ENCODE measurements at places on chromosomes 7 and 10.
A peak's percentile ranks its signal among the peaks of the same experiment; 100 is the strongest.

GRCh38 chr10:127945341-127945758 is 38.4 kb downstream of the PTPRE start:
- DNase-seq, result no peak

- no peak for DNase-seq
Measured at GRCh38 chr10:108561649-108562048, 1361.7 kb downstream of the XPNPEP1 start.

DNA sequence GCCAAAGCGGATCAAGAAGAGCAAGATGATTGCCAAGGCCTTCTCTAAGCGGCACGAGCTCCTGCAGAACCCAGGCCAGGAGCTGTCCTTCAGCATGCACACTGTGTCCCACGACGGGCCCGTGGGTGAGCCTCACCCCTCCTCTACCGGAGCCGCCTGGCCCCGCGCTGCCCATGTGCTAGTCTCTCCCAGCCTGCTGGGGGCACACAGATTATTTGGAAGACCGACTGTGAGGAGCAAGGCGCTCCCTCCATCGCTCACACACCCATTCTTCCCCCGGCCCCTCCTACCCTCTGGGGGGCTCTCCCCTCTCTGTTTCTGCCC is 13.9 kb upstream of the AHCYL2 start:
- no peak for DNase-seq

DNA sequence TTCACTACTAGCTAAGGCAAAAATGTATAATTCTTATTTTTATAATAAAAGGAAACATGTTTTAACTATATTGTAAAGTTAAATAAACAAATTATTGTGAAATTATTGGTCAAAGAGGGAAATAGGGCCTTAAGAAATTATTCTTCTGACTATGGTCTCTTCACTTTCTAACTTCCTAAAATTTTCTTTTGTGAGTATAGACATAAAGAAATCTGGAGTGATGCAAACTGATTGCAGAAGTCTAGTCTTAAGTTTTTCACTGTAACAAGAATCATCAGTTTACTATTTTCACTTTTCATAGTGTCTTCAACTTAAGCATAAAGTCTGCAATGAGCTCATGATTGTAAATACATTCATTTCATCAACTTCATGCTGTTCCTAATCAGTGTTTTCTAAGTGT is 525.4 kb downstream of the TFEC start:
- DNase-seq, result no peak

DNA sequence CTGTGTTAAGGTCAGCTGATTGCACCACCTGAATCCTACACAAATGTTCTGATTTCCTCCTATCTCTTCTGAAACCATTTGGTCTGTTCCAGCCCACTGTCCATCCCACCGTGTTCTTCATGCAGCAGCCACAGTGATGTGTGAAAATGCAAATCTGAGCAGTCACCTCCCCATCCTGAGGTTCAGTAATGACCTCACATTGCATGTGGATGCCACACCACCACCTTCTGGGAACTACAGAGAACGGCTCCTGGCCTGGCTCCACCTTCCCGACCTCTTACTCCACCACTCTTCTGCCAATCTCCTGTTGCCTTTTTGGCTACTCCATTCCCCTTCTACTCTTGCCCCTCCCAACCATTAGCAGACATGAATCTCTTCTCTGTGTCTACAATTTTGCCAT is 244.4 kb downstream of the TNS3 start:
- no peak for DNase-seq

GRCh38 chr10:14532473-14533251 is 201.9 kb upstream of the FRMD4A start:
- no peak for DNase-seq

DNA sequence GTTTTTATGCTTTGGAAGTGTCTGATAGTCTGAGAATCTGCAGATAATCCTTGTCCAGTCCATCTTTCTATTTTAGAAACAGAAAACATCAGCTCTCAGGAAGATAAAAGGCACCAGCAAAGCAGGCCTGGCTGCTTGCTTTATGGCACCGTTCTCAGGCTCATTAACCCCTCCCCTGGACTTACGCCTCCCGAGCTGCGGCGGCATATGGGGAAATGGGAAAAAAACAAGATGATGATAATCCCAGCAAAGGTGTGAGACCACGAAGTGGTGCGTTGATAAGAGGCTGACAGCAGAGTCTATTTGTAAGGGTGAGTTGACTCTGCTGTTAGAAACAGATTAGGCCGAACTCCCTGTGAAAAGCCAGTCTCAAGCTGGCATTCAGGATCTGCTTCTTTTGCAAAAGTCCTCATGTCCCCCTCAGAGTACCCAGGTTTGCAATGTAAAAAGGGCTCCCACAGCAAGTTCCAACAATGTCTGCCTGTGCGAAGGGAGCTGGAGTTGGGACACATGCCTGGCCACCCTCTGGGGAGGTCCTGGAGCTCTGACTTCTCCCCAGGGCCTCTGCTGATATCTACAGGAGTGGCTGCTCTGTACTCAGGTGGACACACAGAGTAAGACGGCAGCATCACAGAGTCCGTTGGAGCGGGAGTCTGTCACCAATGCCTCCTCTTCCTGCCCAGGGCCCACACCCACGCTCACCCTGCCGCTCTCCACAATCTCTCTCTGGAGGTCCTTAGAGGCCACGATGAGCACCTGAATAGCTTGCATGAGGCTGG is 54.3 kb downstream of the SPDYE5 start:
- DNase-seq, result no peak

GRCh38 chr7:156594283-156595080 is 46.1 kb upstream of the RNF32 start:
- no peak for DNase-seq

- no peak for DNase-seq
Measured at GRCh38 chr7:45033261-45033930, 33.4 kb downstream of the CCM2 start.

DNA sequence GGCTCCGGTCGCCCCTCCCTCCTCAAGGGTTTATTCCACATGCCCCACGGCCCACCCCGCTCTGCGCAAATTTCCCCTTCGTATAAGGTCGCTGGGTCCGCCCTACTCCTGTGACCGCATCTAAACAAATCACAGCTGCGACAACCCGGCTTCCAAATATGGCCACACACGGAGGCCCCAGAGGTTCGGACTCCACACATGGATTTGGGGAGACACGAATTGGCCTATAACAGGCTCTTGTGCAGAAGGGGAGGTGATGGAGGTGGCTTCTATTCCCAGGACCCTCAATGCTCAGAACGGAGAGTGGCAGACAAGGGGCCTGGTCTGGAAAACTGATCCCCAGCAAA is 90.1 kb downstream of the FOXL3 start:
- DNase-seq, result no peak

DNA sequence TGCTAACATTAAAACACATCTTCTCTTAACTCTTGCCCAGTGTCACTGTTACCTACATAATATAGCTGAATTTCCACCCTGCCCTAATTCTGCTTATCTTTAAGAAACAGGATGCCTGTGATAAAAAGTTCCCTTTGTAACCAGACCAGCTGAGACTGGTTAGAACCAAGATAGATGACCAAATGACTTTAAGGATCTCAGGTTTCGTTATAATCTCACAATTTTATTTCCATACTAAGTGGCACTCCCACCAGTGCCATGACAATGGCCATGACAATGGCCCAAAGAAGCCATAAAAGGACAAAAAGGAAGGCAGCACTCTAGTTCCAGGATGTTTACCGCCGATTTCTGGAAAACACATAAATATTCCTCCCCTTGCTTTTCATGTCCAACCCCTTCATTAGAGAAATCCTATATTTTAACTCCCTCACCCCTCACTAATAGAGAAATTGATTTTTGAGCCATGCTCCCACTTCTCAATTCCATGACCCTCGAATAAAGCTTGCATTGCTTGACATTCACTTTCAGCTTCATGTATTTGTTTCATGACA is 126.1 kb downstream of the ELAPOR2 start:
- DNase-seq, result no peak

GRCh38 chr7:122543891-122544290 is 155.0 kb downstream of the RNF133 start:
- DNase-seq, result no peak

DNA sequence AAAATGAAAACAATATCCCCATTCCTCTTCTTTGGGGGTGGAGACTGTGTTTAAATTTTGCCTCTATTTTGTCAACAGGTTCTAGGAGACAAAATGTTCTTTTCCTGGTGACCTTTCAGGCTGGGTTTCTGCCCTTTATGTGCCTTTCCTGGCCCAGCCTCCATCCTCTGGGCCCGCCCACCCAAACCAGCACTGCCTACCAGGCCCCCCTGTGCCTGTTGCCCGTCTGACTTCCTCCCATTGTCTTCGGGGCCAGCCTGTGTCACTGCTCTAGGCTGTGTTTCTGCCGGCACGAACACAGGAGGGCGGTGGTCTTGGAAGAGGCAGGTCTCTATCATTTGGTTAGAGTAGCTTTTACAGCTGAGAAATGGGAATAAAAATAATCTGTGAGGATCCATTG is 13.9 kb downstream of the TSPAN14 start:
- DNase-seq, result no peak

DNA sequence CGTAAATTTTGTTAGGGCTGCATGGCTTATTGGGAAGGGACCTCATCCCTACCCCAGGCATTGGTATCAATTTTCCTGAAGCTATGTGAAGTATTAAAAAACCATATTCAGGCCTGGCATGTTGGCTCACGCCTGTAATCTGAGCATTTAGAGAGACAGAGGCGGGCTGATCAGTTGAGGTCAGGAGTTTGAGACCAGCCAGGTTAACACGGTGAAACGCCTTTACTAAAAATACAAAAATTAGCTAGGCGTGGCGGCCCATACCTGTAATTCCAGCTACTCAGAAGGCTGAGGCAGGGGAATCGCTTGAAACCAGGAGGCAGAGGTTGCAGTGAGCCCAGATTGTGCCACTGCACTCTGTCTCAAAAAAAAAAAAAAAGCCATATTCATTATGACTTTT is 7.1 kb downstream of the TASOR2 start:
- no peak for DNase-seq

GRCh38 chr7:30660331-30661255 is 21.7 kb downstream of the CRHR2 start:
- DNase-seq, result peak; percentile 16

- DNase-seq, result no peak
Measured at GRCh38 chr7:54112567-54112966, 429.6 kb upstream of the VSTM2A start.

- no peak for DNase-seq
Measured at GRCh38 chr7:47552621-47553020, 29.3 kb downstream of the TNS3 start.

DNA sequence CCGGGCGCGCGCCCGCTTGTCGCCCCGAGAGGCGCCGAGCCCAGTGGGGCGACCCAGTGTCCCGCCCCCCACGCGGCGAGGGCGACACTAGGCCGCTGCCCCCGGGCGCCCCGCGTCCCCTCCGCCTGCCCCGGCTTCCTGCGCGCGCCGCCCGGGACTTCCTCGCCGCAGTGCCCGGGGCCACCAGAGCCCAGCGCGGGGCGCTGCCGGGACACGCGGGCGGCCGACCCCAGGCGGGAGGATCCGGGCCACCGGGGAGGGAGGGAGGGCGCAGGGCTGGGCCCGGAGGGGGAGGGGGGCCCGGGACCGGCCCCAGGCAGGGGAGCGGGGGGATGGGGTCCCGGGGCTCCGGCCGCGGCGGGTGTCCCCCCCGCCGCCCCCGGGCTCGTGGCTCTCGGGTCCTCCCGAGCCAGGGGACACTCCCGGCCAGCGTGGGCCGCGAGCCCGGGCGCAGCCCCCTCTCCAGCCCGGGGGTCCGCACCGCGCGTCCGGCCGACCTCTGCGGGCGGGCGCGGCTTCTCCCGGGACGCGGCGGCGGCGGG is 435 bp upstream of the PWWP2B start:
- no peak for DNase-seq

GRCh38 chr10:24360282-24361127 is 151.6 kb downstream of the KIAA1217 start:
- DNase-seq, result no peak

DNA sequence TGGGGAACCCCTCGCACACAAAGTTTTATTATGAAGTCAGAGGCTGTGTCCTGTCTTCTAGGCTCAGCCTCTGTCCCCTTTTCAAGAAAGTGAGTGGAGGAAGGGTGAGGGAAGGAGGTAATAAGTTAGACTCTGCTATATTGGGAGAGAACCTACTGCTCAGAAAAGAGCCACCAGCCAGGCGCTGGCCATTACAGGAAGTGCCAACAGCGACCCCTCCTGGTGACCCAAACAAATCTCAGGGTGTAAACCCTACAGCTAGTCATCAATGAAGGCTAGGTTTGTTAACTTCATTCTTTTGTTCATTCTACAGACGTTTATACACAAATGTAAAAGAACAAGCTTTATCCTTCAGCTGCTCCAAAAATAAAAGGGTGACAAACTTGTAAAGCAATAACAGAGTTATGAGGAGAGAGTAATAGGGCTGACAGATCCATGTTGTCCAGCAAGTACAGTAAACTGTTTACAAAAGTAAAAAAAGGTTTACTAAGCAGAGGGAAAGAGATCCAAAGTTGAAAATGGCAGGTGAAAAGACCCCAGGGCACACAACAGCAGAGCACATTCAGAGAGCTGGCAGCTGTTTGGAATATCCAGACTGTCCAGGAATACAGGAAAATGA is 82.7 kb downstream of the FAM204A start:
- DNase-seq, result no peak

DNA sequence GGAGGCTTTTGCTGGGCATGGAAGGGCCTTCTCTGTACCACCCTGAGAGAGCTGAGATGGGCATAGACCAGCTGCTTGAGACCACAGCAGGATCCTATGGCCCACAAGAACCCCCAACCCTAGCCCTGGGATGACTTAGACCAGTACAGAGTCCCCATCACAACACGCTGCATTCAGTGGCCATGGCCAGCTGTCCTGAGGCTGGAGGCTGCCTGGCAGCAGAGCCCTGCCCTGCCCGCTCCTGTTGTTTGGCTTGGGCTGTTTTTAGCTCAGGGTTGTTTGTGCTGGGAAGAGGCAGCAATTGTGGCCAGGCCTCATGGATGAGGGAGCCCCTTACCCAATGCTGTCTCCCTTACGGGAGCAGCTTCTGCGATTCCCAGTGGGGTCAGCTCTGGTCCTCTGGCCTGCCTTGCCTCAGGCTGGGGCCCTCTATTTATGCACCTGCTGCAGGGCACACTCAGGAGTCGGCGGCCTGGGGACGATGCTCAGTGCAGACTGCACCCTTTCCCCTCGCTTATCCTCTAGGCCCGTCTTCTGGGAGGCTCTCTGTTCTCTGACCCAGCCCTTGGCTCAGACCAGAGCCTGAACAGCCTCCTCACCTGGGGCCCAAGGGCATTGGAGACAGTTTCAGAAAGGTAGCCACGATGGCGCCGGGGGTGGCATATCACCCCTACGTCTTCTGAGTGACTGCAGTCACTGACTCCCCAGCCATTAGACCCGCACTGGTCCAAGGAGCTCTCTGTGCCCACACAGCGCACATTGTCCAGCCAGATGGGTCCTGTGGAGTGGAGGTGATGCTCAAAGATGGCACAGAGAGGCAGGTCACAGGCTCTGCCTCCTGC is 6.3 kb downstream of the LOXL4 start:
- DNase-seq, result no peak

DNA sequence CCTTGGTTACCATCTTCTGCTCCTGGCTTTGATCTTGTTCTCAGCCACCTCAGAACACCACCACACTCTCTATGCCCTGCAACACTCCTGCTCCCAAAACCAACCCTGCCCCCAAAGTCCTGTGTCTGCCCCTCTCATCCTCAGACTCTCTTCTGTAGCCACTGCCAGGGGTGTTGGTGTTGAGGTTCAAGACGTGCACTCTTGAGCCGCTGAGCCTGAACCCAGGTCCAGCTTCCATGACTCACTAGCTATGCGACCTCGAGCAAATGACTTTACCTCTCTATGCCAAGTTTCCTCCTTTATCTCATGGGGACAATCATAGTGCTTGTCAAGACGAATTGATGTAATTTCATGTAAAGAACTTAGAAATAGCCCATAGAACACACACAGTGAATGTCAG is 840 bp upstream of the ATP6V0A4 start:
- no peak for DNase-seq

Measured in cerebellar nuclear complex (tissue), 1 donor.